Neural progenitor cell (in vitro differentiated cells): ENCODE measurements at places on chromosomes 2 and 18. TPM values are rescaled to one million over a fixed set of nuclear protein-coding genes. Genes with fewer than 3 reads are reported as not detected.

CD226 gene
- total RNA-seq = 0.06 TPM in 1 of 2 replicates, not detected in the other

MAB21L4 gene
- total RNA-seq = not detected in 2 replicates

- DNase-seq = no peak
- H3K36me3 ChIP-seq = no peaks in the 10 kb centered on the region
- H3K27ac ChIP-seq = no peak overlapping the region
- no peaks in the 10 kb centered on the region for H3K27me3 ChIP-seq
- no peaks in the 10 kb centered on the region for H3K4me1 ChIP-seq
- no peak overlapping the region for H3K4me3 ChIP-seq
These were observed 27.2 kb downstream of the CROCC2 start for GRCh38 chr2:240933048-240933965.

DNA sequence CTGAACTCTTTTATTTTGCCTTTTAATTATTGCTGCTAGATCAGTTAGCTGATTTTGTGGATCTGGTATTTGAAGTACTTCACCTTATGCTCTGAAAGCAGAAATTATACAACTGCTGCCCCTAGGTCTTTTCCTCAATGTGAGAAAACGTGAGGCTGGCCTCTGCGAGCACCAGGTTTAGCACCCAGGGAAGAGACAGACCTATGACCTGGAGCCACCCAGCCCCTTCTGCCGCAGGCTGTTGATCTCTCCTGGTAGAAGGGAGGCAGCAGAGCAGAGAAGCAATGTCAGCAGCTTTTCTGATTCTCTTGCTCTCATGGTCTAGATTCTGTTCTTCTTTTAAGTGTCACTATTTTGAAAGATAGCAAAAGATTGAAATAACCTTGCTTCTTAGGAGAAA is 19.9 kb downstream of the TRAPPC12 start:
- peaks cover 15% of the 10 kb centered on the region for H3K4me1 ChIP-seq
- no peaks in the 10 kb centered on the region for H3K27me3 ChIP-seq
- no peak for DNase-seq
- H3K4me3 ChIP-seq = peak overlapping the region; percentile 3

GRCh38 chr2:138962686-138963085 is 182.5 kb upstream of the NXPH2 start:
- peaks cover 17% of the 10 kb centered on the region for H3K4me1 ChIP-seq
- H3K36me3 ChIP-seq = no peaks in the 10 kb centered on the region
- no peak for DNase-seq
- H3K4me3 ChIP-seq = no peak overlapping the region
- no peak overlapping the region for H3K27ac ChIP-seq
- H3K27me3 ChIP-seq = no peaks in the 10 kb centered on the region

GRCh38 chr2:1743396-1744150 is 742 bp downstream of the PXDN start:
- peak; percentile 83 for DNase-seq
- H3K27ac ChIP-seq = peak overlapping the region; percentile 53
- H3K36me3 ChIP-seq = no peaks in the 10 kb centered on the region
- peak overlapping the region; percentile 93 for H3K4me3 ChIP-seq

DNA sequence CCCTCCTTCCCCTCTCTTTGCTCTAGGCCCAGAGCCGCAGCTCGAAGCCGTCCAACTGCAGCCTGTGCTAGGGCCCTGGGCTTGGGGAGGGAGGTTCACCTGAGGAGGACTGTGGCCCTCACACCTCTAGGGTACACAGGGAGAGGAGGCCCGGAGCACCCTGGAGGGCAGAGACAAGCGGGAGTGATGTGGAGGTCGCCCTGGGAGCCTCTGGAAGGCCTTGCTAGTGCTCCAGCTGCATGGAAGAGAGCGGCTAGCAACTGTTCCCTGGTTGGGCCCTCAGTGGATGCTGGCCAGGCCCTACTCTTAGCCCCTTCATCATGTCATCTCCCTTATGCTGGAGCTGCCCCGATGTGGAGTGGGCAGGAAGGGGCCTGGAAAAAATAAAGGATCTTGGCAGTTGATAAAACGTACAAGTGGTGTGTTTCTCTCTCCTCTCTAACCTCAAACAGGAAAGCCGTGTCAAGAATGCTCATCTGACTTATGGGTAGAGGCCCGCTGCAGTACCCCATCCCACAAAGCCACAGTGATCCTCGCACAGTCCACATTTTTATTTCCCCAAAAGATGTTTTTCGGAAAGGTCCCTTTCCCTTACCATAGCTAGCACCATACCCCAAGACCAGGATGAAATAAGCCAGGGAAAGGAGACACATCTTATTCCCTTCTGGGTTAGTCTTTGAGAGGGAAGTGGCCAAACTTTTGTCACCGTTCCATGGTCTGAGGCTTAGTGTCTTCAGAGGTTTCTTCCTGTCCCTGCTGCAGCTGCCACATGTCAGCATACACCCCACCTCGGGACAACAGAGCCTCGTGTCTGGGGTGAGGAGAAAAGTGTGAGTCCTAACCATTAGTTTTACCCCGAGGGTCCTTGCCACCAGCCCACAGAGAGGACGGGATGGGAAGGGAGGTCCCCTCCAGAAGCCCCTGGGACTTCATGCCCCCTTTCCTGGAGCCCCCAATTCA is 2.9 kb downstream of the ZFAND2B start:
- H3K4me3 ChIP-seq = no peak overlapping the region
- peaks cover 7% of the 10 kb centered on the region for H3K4me1 ChIP-seq
- no peak for DNase-seq
- H3K27ac ChIP-seq = no peak overlapping the region
- no peaks in the 10 kb centered on the region for H3K27me3 ChIP-seq

DNA sequence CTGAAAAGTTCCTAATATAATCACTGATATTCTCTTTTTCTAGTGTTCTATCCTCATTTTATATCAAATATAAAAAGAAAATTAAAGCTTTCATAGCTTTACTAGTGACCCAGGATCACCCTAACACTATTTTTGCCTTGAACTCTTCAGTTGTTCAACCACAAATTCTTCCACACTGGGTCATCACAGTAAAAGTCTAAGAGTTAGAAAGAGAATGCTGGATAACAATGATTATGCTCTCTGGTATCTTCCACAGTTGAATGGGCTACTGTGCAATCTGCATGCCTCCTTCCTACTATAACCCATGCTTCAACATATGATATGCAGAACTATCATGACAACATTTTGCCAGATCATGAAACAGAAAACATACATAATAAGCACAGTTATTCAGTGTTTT is 32.3 kb downstream of the CHN1 start:
- no peaks in the 10 kb centered on the region for H3K36me3 ChIP-seq
- no peaks in the 10 kb centered on the region for H3K27me3 ChIP-seq
- H3K4me3 ChIP-seq = no peak overlapping the region

ARHGAP25 gene
- 3.0 and 5.8 TPM in 2 replicates for total RNA-seq

GRCh38 chr18:58781627-58782194 is 83.0 kb upstream of the ZNF532 start:
- H3K4me1 ChIP-seq = peaks cover 16% of the 10 kb centered on the region
- no peaks in the 10 kb centered on the region for H3K36me3 ChIP-seq
- H3K27ac ChIP-seq = no peak overlapping the region
- H3K27me3 ChIP-seq = no peaks in the 10 kb centered on the region
- DNase-seq = peak; percentile 89

GRCh38 chr18:77082316-77082955 is 50.1 kb downstream of the MBP start:
- peaks cover 26% of the 10 kb centered on the region for H3K27me3 ChIP-seq
- H3K36me3 ChIP-seq = no peaks in the 10 kb centered on the region
- H3K4me1 ChIP-seq = peaks cover 14% of the 10 kb centered on the region

DNA sequence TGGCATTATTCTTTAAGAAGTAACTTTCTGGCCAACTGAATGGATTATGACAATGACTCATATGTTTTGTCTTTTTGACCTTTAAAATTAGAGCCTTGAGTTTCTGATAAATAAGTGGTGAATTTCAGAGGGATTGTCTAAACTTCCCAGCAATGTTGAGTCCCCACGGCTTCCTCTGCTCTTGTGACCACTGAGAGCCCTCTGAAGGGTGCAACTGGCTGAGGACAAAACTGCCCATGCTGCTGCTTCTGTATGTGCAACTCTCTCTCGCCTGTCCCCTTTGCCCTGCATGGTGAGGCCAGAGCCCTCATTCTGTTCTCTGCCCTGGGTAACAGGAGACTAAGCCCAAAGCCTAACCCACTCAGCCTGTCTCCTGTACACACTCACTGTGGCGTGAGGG is 52.7 kb upstream of the SLC14A1 start:
- H3K27me3 ChIP-seq = no peaks in the 10 kb centered on the region
- no peak overlapping the region for H3K27ac ChIP-seq
- no peak for DNase-seq
- no peaks in the 10 kb centered on the region for H3K4me1 ChIP-seq

DNA sequence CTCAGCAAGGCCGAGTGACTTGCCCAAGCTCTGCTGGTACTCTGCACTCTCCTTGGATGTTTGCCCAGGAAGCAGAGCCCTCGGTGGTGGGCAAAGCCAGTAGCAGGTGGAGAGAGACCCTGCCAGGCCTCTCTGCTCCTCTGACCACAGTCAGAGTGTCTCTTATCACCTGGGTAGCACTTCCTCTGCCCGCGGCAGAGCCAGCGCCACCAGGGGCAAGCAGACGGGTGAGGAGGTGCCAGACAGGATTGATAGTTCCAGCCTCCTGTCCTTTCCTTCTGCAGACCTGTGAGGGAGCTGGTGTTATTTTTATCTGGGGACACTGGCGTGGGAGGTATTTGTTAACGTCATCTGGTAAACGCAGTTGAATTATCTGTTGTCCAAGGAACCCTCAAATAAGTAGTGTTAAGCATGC is 152.9 kb downstream of the SMAD7 start:
- H3K27ac ChIP-seq = no peak overlapping the region
- H3K27me3 ChIP-seq = no peaks in the 10 kb centered on the region
- H3K4me1 ChIP-seq = no peaks in the 10 kb centered on the region
- DNase-seq = no peak
- H3K36me3 ChIP-seq = no peaks in the 10 kb centered on the region
- H3K4me3 ChIP-seq = no peak overlapping the region

GRCh38 chr2:189662669-189663226 is 1.5 kb downstream of the ASNSD1 start:
- peaks cover 6% of the 10 kb centered on the region for H3K4me1 ChIP-seq
- no peak overlapping the region for H3K27ac ChIP-seq
- H3K36me3 ChIP-seq = no peaks in the 10 kb centered on the region
- no peak for DNase-seq
- H3K27me3 ChIP-seq = no peaks in the 10 kb centered on the region
- peak overlapping the region; percentile 84 for H3K4me3 ChIP-seq

ADD2 gene
- total RNA-seq = 45.3 and 63.3 TPM in 2 replicates

- DNase-seq = no peak
- H3K27ac ChIP-seq = no peak overlapping the region
- no peaks in the 10 kb centered on the region for H3K36me3 ChIP-seq
These were observed 120.9 kb downstream of the PTGR3 start for GRCh38 chr18:75088021-75088506.

GRCh38 chr2:118061135-118061955 is 26.9 kb upstream of the INSIG2 start:
- no peak overlapping the region for H3K4me3 ChIP-seq
- no peaks in the 10 kb centered on the region for H3K4me1 ChIP-seq
- no peaks in the 10 kb centered on the region for H3K36me3 ChIP-seq
- no peak overlapping the region for H3K27ac ChIP-seq
- DNase-seq = peak; percentile 50
- H3K27me3 ChIP-seq = no peaks in the 10 kb centered on the region

GRCh38 chr2:110770959-110771431 is 38.6 kb downstream of the ACOXL start:
- H3K4me1 ChIP-seq = peaks cover 45% of the 10 kb centered on the region
- H3K27ac ChIP-seq = no peak overlapping the region
- H3K36me3 ChIP-seq = no peaks in the 10 kb centered on the region
- H3K4me3 ChIP-seq = no peak overlapping the region
- H3K27me3 ChIP-seq = peaks cover 31% of the 10 kb centered on the region

DNA sequence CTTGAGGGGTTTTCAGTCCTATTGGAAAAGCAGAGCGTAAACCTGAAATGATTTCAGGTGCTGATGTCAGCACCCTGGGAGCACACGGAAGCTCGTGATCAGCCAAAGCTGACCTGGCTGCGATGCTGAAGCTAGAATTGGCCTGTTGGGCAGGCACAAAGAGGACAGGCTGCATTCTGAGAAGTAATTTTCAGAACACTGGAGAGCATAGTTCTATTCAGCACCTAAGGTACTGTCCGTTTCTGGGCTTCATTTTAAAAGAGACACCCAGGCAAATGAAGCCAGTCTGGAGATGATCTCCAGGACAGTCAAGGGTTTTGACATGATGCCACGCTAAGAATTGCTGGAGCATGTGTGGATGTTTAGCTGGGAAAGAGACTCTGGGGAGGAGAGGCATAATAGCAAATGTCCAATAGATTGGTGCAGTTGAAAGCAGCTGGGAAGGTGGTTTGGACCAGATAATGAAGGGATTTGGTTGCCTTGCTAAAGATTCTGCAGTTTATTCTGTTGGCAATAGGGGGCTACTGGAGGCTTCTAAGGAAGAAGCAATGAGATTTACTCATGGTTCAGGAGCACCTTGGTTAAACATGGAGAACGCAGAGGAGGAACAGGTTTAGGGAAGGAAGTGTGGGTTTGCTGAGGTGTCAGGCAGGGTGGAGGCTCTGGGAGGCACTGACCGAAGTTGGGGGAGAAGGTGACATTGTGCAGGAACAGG is 86.6 kb downstream of the ACOXL start:
- H3K36me3 ChIP-seq = no peaks in the 10 kb centered on the region
- no peak for DNase-seq
- H3K4me3 ChIP-seq = no peak overlapping the region
- no peaks in the 10 kb centered on the region for H3K27me3 ChIP-seq
- no peak overlapping the region for H3K27ac ChIP-seq

DNA sequence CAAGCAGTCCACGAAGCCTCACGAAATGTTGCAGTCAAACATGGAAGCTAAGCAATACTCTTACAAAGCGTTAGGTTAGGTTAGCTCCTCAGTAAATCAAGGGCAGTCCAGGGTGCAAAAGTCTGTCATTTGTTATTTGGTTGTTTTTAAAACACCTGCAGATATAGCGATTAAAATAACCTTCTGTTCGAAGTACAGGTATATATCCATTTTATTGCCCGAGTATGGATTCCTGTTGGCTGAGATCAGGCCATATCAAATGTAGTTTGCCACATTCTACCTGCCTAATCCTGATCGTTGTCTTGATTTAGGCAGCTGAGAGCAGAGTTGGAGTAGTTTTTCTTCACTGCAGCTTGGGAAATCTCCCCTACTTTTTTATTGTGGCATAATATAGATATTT is 99.5 kb upstream of the EPB41L3 start:
- no peak overlapping the region for H3K27ac ChIP-seq
- H3K27me3 ChIP-seq = no peaks in the 10 kb centered on the region
- H3K4me1 ChIP-seq = peaks cover 12% of the 10 kb centered on the region

CLIP4 gene
- total RNA-seq = 1.5 and 2.1 TPM in 2 replicates

- H3K36me3 ChIP-seq = no peaks in the 10 kb centered on the region
- no peaks in the 10 kb centered on the region for H3K27me3 ChIP-seq
- DNase-seq = no peak
- H3K4me1 ChIP-seq = peaks cover 10% of the 10 kb centered on the region
These were observed 137.9 kb downstream of the DOCK10 start for GRCh38 chr2:224904381-224904780.

DNA sequence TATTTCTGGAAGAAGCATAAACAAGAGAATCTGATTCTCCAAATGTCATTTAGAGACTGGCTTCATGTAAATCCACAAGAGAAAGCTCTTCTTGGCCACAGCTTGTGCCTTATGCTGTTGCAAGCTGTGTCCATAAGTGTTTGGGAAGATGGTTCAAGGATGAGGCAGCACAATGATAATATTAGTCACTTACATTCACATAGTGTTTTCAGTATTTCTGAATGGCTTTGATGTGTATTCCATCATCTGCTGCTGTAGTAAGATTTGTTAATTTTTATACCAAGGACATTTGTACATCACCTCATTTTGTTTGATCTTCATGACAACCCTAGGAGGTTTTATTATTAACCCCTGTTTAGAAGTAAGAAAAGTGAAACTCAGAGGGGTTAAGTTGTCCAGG is 29.9 kb downstream of the CREG2 start:
- no peaks in the 10 kb centered on the region for H3K36me3 ChIP-seq
- no peaks in the 10 kb centered on the region for H3K27me3 ChIP-seq
- no peak for DNase-seq
- H3K27ac ChIP-seq = no peak overlapping the region
- H3K4me3 ChIP-seq = no peak overlapping the region
- peaks cover 8% of the 10 kb centered on the region for H3K4me1 ChIP-seq
